ENCODE measurements at places on chromosomes 2 and 18.

GRCh38 chr18:57043241-57043640, 103.6 kb upstream of the BOD1L2 start:
- no peak for DNase-seq

- DNase-seq, result no peak
Measured at GRCh38 chr2:190534310-190535120, at the start of gene NEMP2. Gene NEMP2 (minus strand): TSS chr2:190534722. CDS start chr2:190534655, 67 bp downstream.

- DNase-seq, result no peak
Measured at GRCh38 chr18:43751203-43751602, 473.9 kb upstream of the SYT4 start.

DNA sequence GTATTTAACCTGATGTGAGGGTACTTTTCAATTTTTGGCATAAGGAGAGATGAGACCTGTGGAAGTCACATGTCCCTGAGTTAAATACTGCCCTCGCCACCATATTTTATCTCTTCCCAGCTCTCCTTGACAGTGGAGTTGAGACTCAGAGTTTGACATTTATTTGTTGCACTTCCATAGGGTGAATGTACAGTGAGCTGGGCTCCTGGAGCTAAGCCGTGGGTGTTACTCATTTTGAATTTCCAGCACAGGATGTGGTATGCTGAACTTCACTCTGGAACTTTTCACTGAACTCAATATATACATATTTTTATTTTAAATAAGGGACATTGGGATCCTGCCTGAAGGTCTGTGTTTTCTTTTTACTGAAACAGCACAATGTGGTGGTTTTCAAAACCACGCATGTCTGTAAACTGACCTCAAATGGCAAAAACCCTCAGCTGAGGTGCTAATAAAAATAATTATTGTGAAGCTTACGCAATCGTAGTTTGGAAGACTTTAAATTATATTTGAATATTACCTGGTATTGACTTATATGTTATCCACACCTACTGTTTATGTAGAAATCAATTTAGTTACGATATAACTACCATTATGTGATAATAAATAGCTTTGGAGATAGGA, 12.1 kb downstream of the RNF144A start:
- no peak for DNase-seq

DNA sequence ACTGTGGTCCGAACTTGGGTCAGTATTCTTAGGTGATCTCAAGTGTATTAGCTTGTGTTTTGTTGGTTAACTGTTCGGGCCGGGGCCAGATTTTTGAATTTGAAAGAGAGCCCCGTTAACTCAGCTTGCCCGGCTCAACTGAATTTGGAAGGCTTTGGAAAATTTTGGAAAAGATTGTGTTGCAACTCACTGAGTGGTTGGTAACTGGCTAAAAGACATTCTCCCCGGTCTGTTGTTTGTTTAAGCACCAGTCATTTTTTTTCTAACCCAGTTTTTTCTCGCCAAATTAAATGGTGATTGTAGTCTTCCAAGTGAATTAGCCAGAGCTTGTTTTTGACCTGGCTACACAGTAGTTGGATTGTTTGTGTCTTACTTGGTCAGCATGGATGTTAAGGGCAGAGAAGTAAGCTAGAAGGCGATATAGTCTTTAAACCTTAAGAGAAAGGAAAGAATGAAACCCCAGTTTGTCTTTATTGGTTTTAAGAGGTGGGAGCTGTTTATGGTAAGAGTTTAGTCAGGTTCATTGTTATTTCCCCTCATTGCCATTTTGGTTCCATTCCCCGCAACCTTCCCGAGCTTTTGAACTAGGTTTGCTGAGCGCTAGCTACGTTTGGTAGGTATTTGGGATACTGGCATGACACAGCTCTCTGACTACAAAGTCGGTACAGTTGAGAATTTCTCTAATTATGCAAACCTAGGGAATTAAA, 2.4 kb downstream of the MAP4K4 start:
- DNase-seq, result no peak

- DNase-seq, result no peak
Measured at GRCh38 chr2:101476605-101477208, 1.8 kb upstream of the RFX8 start.

- DNase-seq, result no peak
Measured at GRCh38 chr2:168678153-168678853, 124.1 kb upstream of the NOSTRIN start.

GRCh38 chr2:3585261-3586109, 9.4 kb upstream of the COLEC11 start:
- no peak for DNase-seq

DNA sequence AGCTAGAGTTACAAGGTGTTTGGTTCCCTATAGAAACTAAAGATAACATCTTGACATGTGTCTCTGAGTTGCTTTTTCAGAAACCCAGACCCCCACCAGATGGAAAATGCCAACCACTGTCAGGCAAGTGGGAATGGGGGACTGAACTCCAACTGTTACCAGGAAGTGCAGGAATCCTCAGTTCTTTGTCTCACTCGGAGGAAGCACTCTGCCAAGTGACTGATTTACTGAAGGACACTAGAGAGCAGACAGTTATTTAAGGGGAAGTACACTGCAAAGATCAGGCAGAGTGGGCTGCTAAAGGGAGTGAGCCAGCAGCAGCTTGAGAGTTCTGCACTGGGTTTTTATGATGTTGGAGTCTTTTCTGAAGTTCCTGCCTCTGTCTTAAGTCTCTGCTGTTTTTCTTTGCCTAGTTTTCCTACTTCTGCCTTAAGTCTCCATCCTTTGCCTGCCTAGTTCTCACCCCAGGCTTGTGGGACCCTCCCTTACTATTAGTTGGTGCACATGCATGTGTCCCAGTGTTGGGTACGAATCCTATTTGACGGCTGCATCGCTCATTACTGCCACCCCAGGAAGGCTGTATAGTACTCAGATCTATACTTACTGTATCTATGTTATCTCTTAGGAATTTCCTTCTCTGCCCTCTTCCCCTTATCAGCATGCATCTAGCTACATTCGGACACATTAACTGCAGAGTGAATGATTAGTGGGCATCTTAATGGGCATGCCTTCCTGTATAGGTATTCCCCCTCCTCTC, 97.1 kb downstream of the TEX51 start:
- no peak for DNase-seq

- no peak for DNase-seq
Measured at GRCh38 chr2:10490806-10491291, 42.7 kb upstream of the ODC1 start.

- DNase-seq, result no peak
Measured at GRCh38 chr18:69725009-69725408, 222.7 kb downstream of the CD226 start.

DNA sequence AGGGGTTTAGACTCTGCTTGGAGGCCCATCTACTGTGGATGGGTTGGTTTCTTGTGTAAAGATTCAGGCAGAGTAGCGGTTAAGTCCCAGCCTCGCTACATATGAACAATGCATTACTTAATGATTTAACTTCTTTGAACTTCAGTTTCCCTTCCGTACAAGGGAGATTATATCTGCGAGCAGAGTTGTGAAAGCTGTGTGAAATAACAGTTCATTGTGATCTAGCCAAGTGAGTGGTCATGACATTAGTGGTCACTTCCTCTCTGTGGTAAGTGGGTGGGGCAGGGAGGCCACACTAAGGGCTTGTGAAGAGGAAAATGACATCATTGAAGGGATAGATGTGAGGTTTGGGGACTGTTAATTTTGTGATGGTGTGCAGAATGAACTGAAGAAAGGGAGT, 14.1 kb upstream of the MEX3C start:
- DNase-seq, result peak; percentile 41

GRCh38 chr2:48445091-48445725, 84.7 kb upstream of the STON1 start:
- DNase-seq, result no peak

- peak; percentile 79 for DNase-seq
Measured at GRCh38 chr2:241009601-241010530, 11.4 kb downstream of the SNED1 start.

- DNase-seq, result no peak
Measured at GRCh38 chr2:179422037-179422643, 157.5 kb upstream of the SESTD1 start.

GRCh38 chr2:46119453-46119852, 177.8 kb upstream of the EPAS1 start:
- peak; percentile 61 for DNase-seq

DNA sequence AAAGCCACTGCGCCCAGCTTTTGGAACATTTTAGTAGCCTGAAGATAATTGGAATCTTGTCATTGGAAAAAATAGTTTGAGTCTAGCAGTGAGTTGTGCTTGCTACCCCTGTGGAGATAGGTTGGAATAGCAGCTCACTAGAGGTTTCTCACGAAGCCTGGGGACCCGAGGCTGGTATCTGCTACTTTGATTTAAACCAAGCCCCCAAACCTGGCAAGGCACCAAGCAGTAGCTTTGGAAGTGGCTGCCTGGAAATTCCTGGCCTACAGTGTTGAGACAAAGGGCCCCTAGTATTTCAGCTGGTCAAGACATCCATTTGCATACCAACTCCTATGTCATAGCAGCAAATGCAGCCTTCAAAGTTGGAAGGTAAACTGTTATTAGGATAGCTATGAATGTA, 42.1 kb downstream of the NOP58 start:
- no peak for DNase-seq

DNA sequence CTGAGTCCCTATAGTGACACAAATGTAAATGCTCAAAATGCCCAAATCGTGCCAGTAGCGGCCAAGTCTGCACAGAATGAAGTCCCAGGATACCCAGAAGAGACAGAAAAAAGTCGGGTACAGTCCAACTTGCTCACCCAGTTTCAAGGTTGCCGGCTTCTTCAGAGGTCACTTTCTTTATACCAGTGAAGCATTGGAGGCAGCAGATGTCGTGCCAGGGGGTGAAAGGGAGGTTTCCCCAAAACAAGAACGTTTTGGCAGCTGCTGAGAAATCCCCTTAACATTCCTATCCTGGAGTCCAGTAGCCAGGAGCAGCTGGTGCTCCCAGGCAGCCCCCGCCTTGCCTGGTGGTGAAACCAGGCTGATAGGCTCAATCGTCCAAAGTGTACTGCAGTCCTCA, 58.1 kb upstream of the MCFD2 start:
- no peak for DNase-seq

DNA sequence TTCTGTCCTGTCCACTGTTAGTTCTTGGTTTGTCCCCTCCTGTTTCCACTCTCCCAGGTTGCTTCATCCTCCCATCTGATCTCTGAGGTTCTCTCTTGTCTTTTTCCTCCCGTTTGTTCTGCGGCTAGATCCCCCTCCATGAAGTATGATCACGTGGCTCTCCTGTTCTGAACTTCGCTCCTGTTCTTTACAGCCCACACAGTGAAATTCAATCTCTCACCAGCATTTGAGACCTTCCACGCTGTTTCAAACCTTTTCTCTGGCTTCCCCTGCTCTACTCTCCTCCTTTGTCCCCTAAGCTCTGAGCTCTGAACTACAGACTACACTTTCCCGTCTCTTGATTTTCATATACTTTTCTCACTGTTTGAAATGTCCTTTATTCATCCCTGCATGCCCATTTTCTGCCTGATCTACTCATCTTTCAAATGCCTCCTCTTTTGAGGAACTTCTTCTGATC, 83.5 kb downstream of the OSBPL6 start:
- DNase-seq, result no peak

GRCh38 chr2:181822097-181822496, 69.4 kb upstream of the ITPRID2 start:
- DNase-seq, result no peak

DNA sequence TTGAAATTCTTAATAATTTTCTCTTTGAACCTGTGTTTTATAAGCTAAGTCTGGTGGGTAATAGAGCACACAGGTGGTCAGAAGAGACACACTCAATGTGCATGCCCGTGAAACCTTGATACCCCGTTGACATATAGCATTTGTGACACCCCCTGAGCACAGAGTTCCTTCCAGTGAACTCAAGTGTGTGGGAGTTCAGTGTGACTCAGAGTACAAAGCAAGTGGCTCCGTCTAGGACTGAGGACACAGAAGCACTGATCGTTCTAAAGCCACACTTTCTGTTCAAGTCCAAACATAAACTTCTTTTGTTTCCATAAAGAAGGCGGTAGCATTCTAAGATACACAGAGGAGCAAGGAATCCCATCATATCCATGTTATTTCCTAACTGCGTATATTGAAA, 523.6 kb downstream of the PID1 start:
- no peak for DNase-seq

- DNase-seq, result no peak
Measured at GRCh38 chr2:29226375-29226774, 111.2 kb downstream of the CLIP4 start.

Measured in AG09309 (cell line).